Stimulated activated CD8-positive, alpha-beta memory T cell treated with anti-CD3 and anti-CD28 coated beads, Interleukin-15, amount 100 ng/mL, for 24 hours (primary cell): ENCODE measurements at places on chromosomes 1 and 21.

DNA sequence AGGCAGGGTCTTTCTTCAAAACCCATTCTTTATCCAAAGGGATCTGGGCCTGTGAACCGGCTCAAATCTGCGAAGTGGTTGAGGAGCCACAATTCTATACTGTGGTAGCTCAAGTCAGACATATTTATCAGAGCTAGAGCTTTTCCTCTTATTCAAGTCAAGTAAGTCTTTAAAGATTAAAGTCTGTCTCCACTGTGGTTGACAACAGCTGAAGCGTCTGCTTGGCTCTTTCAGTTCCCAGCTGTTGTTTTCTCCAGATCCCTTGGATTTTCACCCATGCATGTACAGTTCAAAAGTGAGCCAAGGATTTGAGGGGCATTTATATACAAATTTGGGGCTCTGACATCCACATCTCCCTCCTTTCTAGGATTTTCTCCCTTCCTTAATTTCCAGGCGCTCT lies 66.9 kb downstream of the C1orf185 start:
- no peak for DNase-seq

DNA sequence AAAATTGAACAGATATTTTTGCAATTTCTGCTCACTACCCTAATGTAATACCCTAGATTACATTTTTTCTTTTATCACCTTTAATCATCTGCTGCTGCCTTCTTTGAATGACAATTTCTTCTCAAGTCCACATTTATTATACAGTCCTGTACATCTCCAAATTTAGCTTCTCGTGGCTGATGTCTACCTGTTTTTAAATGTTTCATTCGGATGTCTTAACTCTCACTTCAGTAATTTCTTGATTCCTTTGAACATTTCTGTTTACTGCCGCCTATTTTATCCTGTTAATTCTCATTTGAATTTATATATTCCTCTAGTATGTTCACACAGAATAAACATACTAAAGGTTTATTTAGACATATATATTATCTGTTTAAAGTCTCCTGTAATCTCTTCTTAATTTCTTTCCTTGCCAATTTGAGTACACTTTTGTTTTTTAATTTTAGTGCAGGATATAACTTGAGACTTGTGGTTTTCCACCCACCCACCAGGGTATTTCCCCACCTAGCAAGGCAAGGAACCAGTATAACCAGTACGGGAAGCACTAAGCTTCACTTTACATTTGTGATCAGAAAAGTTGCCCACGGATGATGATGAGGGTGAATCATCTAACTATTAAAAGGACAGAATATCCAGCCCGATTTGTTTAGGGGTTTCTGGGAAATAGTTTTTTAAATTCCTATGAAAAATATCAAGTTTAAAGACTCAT lies 12.7 kb downstream of the INSL5 start:
- DNase-seq: no peak

GRCh38 chr1:240169188-240169587 lies 77.5 kb downstream of the FMN2 start:
- no peak for DNase-seq

- no peak for DNase-seq
Observed at GRCh38 chr1:175755516-175756070, 12.2 kb upstream of the TNR start.

- DNase-seq: no peak
Observed at GRCh38 chr1:118333601-118334210, 148.7 kb upstream of the SPAG17 start.

DNA sequence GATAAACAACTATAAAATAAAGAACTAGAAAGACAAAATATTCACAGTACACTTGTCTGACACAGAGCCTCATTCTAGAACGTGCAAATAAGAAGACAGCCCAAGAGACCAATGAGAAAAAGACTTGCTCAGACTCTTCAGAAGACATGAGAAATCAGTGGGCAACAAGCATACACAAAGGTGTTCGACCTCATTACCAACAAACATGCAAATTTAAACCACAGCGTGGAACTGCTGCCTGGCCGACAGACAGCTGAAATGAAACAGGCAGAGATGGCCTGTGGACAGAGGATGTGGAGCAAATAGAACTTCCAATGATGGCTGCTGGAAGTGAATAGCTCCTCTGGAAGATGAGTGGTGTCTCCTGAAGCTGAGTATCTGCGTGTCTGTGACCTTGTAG lies 22.4 kb upstream of the COL6A1 start:
- no peak for DNase-seq

GRCh38 chr1:216804111-216804510 lies 80.9 kb upstream of the ESRRG start:
- no peak for DNase-seq

DNA sequence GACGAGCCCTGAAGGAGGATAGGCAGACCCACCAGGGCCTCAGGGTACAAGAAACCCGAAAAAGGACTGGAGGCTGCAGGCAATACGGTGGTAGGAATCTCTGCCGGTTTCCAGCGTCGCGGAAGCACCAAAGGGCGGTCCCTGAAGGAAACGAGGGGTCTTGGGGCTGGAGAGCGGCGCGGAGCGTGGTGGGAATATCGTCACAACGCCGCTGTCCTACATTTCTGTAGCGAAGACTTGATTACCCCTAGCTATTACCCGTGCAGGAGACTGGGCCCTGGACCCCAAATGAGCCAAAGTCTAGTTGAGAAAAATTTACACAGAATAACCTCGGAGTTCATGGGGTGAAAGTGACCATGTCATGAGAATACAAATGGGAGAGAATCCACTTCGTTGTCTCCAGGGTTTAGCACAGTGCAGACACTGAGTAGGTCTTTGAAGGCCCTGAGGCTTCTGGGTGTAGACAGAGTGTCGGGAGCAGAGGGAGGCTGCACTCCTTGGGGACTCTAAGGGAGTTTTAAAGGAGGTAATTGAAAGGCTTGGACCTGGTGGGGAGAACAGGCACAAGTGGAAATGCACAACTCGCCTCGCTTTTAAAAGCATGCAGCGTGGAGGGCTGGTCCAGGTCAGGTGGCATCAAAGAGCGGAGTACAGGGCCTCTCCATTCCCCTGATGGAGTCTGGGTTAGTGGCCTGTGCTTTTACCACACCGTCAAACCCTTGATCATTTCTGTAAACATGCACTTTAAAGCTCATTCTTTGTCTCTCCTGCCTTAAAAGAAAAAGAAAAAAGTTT lies 1.5 kb downstream of the ATP1A1 start:
- no peak for DNase-seq

DNA sequence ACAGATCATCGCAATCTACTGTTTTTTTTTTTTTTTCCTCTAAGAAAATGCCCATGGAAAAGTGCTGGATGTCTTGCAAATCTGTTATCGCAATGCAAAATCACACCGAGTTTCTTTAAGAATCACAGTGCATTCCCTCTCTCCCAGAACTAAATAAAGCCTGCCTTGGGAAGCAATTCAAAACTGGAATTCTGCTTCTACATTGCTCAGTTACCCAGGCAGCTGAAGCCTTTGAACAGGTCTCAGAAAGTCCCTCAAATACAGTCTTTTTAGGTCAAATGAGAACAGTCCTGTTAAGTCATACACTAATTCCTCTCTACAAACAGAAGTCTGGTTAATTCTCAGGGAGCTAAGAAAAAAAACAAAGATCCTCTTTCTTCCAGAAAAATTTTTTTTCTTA lies 46.3 kb downstream of the SLC30A10 start:
- DNase-seq: no peak

GRCh38 chr1:98468111-98468717 lies 193.3 kb upstream of the SNX7 start:
- no peak for DNase-seq

DNA sequence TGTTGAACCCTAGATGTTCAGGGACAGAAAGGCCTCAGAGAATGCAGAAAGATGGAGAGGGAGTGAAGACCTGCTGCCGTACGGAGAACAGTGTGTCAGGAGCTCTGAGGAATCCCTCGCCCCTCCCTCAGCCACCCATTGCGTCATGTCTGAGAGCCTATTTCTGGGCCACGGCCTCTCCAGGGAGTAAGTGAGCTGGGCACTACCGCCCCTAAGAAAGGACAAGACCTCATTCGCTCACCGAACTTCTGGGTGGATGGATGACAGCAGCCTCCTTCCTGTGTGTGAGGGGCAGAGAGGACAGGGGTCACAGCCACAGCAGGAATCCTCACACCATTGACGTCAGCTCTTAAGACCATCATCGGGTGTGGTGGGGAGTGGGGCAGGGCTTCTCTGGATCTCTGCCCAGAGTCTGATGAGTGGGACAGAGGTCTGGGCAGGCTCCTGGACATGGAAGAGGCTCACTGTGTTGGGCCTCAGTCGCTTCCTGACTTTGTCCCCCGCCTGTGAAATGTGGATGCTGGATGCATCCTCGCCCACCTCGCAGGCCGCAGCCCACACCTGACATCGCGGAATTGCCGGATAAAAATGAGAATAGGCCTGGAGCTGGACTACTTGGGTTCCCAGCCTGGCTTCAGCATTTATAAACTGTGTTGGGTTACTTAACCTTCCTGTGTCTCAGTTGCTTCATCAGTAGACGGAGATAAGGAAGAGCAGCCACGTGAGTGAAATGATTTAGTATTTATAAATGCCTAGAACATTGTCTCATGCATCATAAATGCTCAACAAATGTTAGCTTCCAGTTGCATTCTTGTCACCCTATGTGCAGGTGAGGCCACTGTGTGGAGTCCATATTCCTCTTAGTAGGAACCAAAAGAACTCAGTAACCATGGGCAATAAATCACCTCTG lies 238.6 kb downstream of the TRABD2B start:
- DNase-seq: no peak

GRCh38 chr1:181150842-181151241 lies 62.3 kb downstream of the IER5 start:
- no peak for DNase-seq

DNA sequence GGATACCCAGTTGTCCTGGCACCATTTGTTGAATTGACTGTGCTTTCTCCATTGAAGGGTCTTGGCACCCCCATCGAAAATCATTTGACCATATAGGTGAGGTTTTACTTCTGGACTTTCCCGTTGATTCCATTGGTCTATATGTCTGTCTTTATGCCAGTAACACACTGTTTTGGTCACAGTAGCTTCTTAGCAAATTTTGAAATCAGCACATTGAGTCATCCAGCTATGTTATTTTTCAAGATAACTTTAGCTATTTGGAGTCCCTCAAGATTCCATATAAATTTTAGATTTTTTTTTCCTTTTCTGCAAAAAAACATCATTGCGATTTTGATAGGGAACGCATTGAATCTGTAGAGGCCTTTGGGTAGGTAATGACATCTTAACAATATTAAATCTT lies 235.6 kb downstream of the SMYD3 start:
- no peak for DNase-seq

DNA sequence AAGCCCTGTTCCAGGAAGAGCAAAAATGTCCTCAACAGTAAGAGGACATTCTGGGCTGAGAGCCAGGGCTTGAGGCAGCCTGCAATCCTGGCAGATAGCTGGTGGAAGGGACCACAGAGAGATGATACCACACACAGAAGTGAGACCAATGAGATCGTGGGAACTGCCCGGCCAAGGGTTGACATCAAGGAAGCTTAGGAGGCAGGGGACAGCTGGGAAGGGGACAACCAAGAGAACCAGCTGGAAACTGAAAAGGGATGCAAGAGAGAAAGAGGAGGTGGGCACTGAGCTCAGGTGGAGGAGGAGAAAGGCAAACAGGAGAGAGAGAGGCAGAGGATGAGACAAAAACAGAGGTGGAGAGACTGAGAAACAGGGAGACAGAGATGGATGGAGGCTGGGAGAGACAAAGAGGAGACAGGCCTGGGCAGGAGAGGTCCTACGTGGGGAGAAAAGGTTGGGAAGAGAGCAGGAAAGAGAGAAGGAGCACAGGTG lies 9.2 kb downstream of the PDZK1IP1 start:
- no peak for DNase-seq

DNA sequence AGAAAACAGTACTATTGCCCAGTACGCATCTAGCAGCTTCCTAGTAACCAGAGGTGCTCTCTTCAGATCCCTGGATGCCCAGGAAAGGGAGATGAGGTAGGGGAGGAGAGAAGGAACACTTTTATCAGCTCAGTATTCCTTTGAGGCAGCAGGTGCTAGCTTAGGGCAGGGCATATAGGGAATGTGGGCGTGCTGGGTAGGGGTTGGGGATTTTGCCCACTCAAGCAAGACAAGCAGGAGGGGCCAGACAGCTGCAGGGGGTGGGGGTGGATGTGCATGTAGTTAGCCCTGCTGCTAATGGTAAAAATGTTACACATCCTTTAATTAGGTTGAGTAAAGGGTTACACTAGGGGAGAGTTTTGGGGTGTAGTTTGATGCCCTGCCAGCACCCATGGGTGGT lies 18.1 kb upstream of the AVPR1B start:
- no peak for DNase-seq

DNA sequence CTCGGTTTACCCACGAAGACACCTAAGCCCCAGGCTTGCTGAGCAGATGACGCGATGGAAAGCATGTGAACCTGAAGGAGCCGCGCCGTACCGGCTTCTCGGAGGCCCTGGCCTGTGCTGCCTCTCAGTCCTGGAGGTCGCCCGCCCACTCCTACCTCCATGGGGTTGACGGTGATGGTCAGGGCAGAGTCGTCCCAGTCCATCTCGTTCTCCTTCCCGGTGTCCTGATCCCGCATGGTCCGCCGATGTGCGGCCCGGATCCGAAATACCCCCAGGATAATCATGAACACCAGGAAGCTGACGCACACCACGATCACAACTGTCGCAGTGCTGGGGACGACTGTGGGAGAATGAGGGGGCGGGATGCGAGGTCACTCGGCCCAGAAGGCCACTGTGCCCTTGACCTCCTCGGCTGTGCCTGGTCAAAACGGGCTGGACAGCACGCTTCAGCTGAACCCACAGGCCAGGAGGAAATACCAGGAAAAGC lies 79.6 kb downstream of the PIK3CD start:
- no peak for DNase-seq

DNA sequence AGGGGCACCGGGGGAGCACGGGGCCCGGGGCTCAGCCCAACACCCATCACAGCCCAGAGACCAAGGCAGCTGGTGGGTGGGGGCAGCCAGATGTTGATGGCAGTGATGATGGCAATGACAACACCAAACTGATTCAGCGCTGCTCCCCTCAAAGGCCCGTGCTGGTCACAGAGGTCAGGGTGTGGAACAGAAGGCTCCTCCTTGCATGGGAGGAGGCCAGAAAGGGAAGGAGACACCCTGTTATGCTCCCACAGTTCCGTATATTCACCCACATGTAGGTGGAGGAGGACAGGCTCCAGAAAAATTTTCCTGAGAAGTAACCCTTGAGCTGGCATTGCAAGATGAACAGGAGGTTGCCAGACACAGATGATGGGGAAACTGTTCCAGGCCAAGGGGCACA lies 414 bp downstream of the GUCA2B start:
- no peak for DNase-seq

DNA sequence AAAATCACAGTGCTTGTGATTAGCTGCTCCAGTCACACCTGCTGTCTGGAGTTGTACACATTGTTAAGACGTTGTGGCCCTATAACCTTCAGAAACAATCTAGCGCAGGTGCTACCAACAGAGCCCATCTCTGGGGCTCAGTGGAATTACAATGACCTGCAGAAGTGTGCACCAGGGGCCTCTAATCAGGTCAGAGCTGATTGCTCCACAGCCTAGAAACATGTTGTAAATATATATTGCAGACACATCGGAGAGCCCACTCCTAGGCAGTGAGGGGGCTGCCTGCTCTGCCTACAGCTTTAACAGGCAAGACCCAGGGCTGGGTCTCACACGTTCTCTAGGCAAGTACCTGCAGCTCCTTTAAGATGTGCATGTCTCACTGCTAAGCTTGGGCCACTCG lies 302.0 kb downstream of the SIPA1L2 start:
- DNase-seq: no peak
